ENCODE measurements at places on chromosomes 7 and 10.
A peak's percentile ranks its signal among the peaks of the same experiment; 100 is the strongest.

DNA sequence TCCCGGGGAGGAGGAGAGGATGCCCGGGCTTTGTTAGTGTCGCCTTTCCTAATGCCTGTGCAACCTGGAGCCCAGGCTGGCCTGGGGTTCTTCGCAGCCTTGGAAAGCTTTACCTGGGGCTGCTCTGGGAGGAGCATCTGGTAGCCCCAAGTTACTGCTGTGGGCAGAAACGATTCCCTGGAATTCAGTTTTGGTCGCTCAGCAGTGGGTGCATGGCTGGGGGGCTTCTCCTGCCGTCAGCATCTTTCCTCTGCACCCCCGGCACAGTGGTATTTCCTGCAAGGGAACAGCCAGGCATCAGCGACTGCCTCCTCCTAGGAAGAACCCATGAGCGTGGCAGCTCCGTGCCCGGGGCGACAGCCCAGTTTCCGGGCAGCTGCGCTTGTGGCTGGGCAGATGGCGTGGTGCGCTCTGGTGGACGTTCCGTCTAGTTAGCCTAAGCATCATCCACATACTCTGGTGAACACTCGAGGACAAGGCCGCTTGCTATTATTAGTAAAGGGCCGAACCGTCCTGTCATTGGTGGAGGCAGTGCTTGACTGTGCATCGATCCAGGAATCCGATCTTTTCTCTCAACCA is 107.0 kb upstream of the BTBD16 start:
- no peak for DNase-seq

- no peak for DNase-seq
Observed at GRCh38 chr7:100728196-100728595, 5.2 kb upstream of the ZAN start.

DNA sequence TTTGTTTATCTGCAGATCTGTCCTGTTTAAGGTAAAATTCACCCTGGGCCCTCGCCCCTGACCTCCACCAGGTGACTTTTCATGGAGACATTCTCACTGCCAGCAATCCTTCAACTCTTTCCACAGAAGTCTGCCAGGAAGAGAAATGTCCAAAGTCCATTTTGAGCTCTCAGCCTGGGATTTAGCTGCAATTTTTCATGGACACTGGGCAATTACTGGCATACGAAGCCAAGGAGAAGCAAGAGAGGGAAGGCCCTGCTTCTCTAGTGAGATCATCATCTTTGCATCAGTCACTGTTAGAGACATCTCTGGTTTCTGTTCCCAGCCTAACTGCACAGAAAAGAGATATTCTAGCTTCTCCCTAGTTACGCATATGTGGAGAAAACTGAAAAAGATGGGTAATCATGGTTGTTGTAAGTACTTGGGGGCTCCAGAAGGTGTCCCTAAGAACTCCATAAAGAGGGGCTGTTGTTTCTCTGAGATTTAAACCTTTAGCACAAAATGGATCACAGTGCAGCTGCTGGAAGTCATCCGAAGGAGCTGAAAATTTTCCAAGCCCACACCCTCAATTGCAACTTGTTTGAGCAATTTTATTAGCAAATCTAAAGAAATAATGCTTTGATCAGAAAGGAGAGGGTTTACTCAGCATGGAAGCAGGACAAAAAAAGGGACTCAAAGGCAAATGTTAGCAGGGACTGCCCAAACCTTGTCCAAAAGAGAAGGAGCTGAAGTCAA is 168.9 kb downstream of the SNX10 start:
- DNase-seq = no peak

DNA sequence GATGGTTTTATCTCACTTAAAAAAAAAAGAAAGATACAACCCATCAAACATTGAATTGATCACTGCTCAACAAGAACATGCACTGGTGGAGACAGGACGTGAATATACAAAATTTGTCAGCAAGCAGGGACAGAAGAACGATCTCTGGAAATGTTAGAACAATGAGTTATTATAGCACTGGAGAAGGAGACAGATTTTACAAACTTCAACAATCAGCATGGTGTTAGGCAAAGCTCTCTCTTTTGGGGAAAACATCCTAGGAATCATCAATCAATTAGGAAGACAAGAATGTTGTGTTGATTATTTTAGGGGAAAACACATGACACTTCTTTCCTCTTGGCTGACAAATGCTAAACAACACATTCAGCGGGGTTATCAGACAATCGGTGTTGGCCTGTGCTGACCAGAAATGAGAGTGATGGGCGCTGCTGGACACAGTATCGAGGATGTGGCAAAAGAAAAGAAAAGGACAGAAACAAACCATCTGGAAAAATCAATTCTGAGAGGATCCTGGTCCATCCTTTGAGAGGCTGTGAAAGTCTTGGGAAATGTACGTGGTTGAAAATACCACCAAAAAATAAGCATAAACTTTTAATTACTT is 103.9 kb downstream of the RAPGEF5 start:
- DNase-seq = no peak

GRCh38 chr10:17181110-17181509 is 20.4 kb downstream of the TRDMT1 start:
- DNase-seq = no peak

DNA sequence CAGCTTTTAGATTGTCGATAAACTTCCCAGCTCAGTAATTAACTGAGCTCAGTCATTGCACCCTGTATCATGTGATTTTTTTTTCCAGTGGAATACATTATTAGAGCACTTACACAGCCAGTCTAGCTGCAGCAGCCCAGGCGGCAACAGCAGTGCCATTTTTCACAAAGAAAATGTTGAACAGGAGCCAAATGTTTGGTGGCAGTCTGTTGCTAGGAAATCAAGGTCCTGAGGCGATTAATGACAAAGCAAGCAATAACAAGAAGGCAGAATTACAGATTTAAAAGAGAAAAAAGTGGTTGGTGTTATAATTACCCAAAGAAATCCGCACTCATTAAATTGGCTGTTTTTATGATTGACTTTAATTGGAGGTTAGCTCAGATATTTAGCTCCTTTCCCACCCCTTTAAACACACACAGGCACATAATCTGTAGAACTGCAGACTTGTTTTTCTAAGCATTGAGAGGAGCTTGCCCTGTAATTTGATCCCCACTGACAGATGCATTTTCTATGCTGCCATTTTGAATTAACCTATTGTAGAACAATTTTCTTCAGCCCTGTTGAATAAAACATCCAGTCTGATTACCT is 267.4 kb downstream of the ADK start:
- DNase-seq = no peak

- no peak for DNase-seq
Observed at GRCh38 chr10:48343921-48344598, 37.6 kb downstream of the MAPK8 start.

- DNase-seq = no peak
Observed at GRCh38 chr7:98826387-98826786, 43.4 kb downstream of the TMEM130 start.

GRCh38 chr10:91410638-91411371 is 661 bp downstream of the HECTD2 start:
- no peak for DNase-seq

DNA sequence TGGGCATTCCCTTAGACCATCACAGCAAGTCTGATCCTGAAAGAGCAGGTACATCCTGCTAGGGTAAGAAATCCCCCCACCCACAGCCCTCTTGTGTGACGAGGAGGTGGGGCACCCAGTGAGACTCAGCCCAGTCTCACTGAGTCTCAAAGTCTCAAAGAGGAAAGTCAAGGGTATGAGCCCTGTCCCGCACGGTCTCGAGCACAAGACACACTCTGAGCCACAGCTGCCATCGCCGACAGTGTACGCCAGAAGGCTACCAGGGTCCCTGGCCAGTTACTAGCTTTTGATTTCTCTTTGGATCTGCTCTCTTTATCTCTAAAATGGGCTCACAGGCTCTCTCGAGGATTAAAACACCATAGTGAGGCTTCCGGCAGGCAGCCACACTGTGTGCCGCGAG is 190.2 kb downstream of the TNS3 start:
- DNase-seq = no peak

- no peak for DNase-seq
Observed at GRCh38 chr10:132899054-132899750, 43.2 kb downstream of the CFAP46 start.

GRCh38 chr7:114885836-114886235 is 36.1 kb upstream of the MDFIC start:
- DNase-seq = no peak

DNA sequence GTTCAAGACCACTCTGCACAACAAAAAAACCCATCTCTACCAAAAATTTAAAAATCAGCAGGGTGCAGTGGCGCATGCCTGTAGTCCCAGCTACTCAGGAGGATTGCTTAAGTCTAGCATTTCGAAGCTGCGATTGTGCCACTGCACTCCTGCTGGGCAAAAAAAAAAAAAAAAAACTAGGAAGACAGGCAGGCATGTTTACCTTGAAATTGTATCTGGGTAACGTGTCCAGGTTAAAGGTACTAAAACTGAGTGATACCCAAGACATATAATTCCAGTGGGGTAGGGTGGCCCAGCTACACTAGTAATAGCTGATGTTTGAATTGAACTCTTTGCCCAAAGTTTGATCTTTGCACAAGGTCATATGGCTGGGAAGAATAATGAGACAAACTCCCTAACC is 16.2 kb downstream of the GHITM start:
- no peak for DNase-seq

- no peak for DNase-seq
Observed at GRCh38 chr10:71761541-71762113, 11.7 kb downstream of the VSIR start.

DNA sequence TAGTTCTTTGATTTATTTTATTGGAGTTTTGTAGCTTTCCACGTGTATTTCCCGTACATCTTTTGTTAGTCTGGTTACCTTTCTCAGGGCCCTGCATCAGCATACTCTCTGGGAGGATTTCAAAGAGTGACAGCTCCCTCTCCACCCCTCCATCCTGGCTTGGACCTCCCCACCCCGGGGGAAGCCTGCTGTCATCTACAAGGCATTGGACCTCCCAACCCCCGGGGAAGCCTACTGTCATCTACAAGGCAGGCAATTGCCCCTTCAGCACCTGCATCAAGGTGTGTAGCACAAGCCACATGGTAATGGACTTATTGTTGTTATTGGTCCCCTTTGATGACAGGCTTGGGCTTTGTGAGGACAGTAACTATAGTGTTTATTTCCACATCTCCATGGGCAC is 390.1 kb downstream of the TCERG1L start:
- DNase-seq = no peak

GRCh38 chr7:142024547-142024946 is 28.9 kb downstream of the MGAM start:
- DNase-seq = no peak

DNA sequence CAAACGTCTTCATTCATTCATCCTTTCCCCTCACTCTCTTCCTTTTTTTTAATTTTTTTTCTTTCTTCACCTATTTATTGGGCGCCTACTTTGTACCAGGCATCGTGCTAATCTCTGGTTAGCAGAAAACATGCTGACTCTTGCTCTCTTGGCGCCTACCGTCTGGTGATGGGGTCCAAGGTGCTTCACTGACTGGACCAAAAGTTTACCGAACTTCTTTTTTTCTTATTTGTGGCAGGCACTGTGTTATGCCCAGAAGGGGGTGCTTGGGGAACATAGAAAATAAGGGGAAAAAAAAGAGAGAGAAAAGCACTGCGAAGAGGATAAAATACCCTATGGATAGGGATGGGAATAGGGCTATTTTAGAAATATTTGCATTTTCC is 505 bp upstream of the FAM204A start:
- DNase-seq = no peak

DNA sequence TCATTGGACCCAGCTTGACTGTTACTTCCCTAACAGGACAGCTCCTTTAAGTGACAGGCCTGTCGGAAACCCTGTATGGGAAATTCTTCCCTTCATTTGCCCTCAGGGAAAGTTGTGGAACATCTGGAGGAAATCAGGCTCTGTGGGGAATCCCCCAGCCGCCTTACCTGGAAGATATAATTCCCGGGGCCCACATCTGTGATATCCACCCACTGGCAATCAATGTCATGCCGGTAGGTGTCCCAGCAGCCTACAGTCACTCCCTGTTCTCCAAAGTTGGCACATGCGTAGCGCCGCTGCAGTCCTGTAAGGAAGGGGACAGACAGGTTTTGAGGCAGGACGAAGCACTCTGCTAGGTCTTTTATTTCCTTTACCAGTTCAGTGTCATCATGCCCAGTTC is 16.6 kb downstream of the LOXL4 start:
- DNase-seq = no peak

GRCh38 chr10:18683427-18683826 is 24.2 kb downstream of the ARL5B start:
- DNase-seq = no peak

- DNase-seq = peak; percentile 38
Observed at GRCh38 chr7:37832194-37832593, 16.2 kb upstream of the NME8 start.

- no peak for DNase-seq
Observed at GRCh38 chr10:62618054-62618453, 186.5 kb upstream of the ADO start.

GRCh38 chr10:75211007-75211691 is 553 bp downstream of the VDAC2 start:
- peak; percentile 72 for DNase-seq

GRCh38 chr10:125911990-125912389 is 15.6 kb downstream of the FANK1 start:
- DNase-seq = no peak

DNA sequence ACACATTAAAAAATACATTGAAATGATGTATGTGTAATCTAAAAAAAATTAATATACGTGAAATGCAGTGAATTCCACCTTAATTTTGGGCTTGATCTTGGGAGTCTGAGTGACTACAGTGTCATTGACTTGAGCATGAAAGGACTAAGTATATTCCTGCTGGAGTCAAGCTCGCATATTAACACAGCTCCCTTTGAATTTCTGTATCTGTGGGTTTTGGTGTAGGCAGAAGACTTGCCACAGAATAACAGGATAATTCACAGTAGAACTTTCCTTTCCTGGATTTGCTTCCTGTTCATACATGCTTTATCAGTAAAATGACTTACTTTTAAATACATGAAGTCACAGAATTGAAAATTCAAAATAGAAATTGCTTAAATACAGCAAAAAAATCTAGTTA is 55.3 kb downstream of the PPP1R9A start:
- no peak for DNase-seq

DNA sequence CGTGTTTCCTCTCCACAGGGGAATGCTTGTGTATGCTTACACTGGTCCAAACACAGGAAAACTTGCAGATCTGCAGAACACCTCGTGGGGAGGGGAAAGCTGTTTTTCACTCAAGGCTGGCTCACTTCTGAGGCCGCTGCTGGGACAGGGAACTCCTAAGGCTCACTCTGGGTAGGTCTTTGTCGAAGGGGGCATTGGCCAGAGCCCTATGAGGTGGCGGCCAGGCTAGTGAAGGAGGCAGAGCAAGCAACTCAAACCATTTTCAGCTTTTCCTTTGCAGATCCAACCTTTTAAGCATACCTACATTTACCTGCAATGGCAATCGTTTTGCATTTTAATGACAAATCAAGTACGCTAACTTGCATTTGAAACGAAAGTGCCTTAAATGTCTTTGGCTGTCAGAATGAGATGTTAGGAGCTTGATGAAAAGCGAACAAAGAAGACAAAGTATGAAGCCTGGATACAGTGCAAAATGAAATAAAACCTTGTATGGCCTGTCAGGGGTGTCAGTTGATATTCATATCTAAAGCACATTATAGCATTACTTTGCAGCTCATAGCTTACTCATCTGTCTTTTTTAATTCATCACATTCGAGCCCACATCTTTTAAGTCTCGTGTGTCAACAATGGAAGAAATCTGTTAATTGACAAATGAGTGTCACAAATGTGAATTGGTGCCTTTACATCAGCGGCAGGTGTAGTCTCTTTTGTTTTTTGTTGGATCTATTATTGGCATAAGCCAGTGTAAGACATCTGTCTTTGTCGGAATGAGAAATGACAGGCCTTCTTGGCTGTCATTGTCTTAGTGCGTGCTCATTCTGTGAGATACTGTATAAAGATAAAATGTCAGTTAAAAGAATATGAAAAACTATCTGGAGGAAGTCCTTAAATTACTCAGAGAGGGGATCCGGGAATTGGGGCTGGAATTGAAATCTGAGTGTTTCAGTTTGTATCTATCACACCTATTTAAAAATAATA is 30.5 kb downstream of the LRMDA start:
- no peak for DNase-seq
